ENCODE measurements at places on chromosomes 2 and 18. TPM values are rescaled to one million over a fixed set of nuclear protein-coding genes. Genes with fewer than 3 reads are reported as not detected.
A peak's percentile ranks its signal among the peaks of the same experiment; 100 is the strongest.

C2orf49 gene
- total RNA-seq, result 27.2 TPM

DNA sequence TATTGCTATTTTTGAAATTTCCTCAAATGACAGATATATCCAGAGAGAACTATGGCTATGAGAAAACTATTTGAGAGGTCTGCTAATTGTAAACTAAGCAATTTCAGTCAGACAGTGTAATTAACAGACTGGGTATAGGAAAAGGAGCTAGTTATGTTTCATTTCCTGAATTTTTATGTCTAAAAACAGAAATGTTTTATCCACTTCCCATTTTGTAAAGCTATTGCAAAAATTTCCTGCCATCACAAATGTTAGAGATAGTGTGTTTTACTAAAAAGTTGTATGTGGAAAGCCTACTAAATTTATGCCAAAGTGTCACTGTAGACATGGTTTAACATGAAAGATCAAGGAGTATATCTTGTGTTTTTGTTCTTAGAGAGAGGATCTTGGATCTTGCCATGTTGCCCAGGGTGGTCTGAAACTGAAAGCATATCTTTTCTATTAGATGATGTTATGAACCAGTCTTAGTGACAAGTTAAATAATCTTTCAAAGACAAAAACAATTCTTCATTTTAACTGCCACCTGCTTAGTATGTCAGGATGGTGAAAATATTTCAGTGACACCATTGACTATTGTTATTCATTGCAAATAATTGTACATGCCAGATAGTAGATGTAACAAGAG lies 40.5 kb upstream of the ITPRID2 start:
- no peak overlapping the region for H3K27ac ChIP-seq
- H3K36me3 ChIP-seq, result no peaks in the 10 kb centered on the region
- DNase-seq, result no peak
- no peak overlapping the region for H3K4me3 ChIP-seq
- no peaks in the 10 kb centered on the region for H3K27me3 ChIP-seq

MYO7B gene
- total RNA-seq, result not detected

DNA sequence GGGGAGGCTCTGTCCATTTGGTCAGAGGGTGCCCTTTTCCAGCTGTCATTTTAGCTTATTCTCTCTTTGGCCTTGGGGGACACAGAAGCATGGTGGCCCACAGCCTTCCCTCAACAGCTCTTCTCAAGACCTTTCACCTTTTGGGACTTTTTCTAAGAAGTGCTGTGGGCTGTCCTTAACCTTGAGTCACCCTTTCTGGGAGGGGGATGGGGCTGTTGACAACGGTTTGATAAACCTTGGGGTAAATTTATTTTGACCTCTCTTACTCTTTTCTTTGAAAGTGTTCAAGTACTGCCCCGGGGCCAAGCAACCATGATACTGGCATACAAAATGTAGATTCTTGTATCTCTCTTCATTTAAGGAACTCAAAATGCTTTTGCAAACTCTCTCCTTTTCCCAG lies 13.7 kb downstream of the IGFBP5 start:
- H3K27ac ChIP-seq, result no peak overlapping the region
- DNase-seq, result no peak
- peaks cover 3% of the 10 kb centered on the region for H3K27me3 ChIP-seq
- H3K4me3 ChIP-seq, result no peak overlapping the region
- H3K36me3 ChIP-seq, result peaks cover 8% of the 10 kb centered on the region

DNA sequence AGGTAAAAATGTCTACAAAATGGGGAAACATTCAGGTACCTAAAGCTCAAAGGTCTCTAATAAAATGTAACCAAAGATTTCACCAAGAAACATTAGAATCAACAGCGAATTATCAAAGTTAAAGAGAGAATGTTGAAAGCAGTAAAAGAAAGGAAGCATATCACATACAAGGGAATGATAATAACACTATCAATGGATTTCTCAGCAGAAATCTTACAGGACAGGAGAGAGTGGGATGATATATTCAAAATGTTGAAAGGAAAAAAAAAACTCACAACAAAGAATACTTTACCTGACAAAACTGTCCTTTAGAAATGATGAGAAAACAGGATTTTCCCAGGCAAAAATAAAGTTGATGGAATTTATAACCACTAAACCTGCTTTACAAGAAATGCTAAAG lies 591.2 kb upstream of the POU3F3 start:
- H3K27ac ChIP-seq, result no peak overlapping the region
- DNase-seq, result no peak
- no peaks in the 10 kb centered on the region for H3K27me3 ChIP-seq
- H3K4me1 ChIP-seq, result no peaks in the 10 kb centered on the region

TM4SF20 gene
- total RNA-seq, result not detected

- H3K4me1 ChIP-seq, result peaks cover 10% of the 10 kb centered on the region
- H3K27ac ChIP-seq, result no peak overlapping the region
- no peak overlapping the region for H3K4me3 ChIP-seq
- H3K36me3 ChIP-seq, result no peaks in the 10 kb centered on the region
- DNase-seq, result no peak
Observed at GRCh38 chr18:10239103-10239502, 215.3 kb upstream of the APCDD1 start.

DNA sequence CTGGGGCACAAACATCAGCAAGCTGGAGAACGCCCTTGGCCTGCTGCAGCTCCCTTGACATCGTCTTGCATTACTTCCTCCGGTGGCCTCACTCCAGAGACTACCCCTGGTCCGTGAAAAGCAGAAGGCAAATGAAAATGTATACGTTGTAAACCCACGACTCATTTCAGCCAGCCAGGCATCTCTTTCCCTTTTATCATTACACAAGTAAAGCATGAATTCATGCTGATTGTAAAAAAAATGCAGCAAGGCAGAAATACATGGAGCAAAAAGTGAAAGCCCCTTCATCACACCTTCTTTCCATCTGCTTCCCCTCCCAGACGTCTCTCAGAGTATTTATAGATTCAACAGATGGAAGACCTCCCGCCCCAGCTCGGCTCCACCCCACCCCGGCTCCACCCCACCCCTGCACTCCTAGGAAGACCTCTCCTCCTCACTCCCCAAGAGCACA lies 41.6 kb upstream of the RALBP1 start:
- no peak overlapping the region for H3K4me3 ChIP-seq
- H3K27me3 ChIP-seq, result no peaks in the 10 kb centered on the region

DNA sequence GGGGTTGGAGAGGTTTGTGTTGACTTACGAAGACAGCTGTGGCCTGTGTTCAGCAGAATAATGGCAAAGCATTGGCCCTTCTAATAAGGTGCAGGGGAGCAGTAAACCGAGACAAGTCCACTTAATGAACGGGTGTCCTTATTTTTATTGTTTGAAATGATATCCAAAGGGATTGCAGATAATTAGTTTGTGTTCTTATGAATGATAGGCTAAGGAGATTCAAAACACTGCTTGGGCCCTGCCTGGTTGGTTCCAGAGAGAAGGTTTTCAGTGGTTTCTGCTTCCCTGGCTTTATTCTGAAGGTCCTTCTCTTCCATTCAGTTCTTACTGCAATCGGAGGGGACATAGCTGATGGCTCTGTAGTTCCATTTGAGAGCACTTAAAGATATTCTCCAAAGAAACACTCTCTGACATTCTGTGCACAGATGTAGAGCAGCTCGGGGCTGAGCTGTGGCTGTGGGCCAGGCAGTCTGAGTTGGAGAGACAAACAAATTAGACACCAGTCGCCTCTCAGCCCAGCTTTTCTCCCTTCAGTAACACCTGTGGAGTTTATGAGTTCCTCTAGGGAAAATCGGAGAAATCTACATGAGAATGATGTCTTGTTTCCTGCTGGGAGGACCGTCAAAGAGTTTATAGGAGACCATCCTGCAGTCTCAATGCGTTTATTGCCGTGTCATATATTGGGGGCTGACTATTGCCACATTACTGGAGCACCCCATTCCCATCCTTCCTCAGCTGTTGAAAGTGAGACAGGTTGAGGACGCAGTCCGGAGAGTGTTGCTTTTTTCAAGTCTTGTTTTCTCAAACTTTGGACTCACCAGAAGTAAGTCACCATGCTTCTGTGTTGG lies 6.5 kb downstream of the GREB1 start:
- H3K4me1 ChIP-seq, result peaks cover 37% of the 10 kb centered on the region
- H3K36me3 ChIP-seq, result no peaks in the 10 kb centered on the region
- DNase-seq, result no peak
- H3K27ac ChIP-seq, result peak overlapping the region; percentile 63
- no peak overlapping the region for H3K4me3 ChIP-seq

GRCh38 chr18:23049698-23050373 lies 85.4 kb upstream of the CABLES1 start:
- H3K36me3 ChIP-seq, result no peaks in the 10 kb centered on the region
- H3K4me3 ChIP-seq, result no peak overlapping the region
- H3K27me3 ChIP-seq, result peaks cover 10% of the 10 kb centered on the region
- H3K27ac ChIP-seq, result peak overlapping the region; percentile 67
- no peak for DNase-seq
- H3K4me1 ChIP-seq, result no peaks in the 10 kb centered on the region

B4GALT6 gene
- 33.1 TPM for total RNA-seq

GRCh38 chr2:85728883-85729824 lies 24.6 kb upstream of the ATOH8 start:
- H3K27me3 ChIP-seq, result peaks cover 21% of the 10 kb centered on the region
- DNase-seq, result peak; percentile 86
- H3K27ac ChIP-seq, result no peak overlapping the region
- H3K36me3 ChIP-seq, result no peaks in the 10 kb centered on the region
- no peak overlapping the region for H3K4me3 ChIP-seq
- no peaks in the 10 kb centered on the region for H3K4me1 ChIP-seq

- H3K4me3 ChIP-seq, result no peak overlapping the region
Observed at GRCh38 chr2:14232217-14232616, 400.3 kb upstream of the LRATD1 start.

Data from progenitor cell of endocrine pancreas (in vitro differentiated cells).